ENCODE measurements at places on chromosomes 6 and 20.

DNA sequence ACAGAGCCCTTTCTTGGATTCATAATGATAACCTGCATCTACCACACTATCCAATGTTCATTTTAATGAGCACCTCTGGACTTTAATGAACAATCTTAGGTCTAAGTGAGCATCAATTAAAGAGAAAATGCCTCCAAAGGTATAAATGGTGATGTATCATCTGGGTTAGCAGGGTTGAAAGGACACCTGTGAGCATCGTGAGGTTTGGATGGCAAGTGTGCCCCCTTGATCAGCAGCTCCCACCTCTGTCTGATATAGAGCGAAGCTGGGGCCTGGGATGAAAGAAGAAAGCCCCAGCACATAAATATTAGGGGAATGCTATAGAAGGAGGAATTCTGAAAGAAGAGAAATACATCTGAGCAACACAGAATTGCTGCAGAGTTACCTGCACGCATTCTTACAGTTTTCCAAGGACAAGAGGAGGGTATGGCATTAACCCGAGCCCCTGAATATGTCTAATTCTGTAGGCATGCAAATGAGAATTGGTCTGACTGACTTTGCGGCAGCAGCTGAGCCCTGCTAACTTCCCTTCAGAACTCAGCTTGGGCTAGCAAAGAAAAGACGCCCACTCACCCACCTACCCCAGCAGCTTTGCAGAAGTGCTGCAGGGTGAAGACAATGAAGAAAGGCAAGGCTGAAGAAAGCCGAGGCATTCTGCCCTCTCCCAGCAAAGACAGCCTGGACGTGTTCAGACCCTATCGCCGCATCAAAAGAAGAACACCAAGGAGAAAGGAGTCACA is 136.2 kb downstream of the GMPR start:
- DNase-seq, result no peak

DNA sequence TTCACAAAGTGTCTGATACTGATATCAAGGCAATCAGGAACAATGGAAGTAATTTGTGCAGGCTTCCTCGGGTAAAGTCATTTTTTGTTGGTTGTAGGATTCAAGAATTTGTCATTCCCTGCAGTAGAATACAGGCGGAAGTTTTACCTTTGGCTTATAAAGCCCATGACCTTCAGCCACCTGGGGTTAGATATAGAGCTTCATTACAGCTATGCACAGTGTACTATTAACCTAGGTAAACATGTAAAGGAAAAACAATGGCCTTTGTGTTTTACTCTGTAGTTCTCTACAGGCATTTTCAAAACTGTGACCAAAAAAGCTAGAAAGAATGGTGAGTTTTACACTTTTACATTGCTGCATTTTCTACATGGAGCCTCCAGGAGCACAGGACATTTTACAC is 114.9 kb downstream of the NRSN1 start:
- DNase-seq, result no peak

DNA sequence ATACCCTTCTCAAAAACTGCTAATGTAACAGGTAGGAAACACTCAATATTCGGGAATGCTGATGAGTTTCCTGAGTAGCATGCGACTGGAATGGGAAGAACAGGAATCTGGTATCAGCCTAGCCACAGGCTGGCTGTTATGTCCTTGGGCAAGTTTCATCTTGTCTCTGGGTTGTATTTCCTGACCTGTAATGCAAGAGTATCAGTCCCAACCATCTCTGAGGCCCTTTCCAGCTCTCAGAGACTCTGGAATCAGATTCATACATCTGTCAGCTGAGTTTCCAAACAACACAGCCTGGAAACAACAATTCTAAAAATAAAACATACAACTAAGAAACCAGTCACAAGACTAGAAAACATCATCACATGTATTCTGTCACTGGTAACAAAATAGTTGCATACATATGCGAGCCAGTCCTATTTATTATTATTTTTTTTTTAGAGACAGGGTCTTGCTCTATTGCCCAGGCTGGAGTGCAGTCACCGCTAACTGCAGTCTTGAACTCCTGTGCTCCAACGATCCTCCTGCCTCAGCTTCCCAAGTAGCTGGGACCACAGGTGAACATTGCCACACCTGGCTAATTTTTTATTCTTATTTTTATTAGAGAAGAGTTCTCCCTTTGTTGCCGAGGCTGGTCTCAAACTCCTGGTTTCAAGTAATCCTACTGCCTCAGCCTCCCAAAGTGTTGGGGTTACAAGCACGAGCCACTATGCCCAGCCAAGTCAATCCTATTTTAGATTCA is 16.7 kb upstream of the TFAP2A start:
- no peak for DNase-seq

- DNase-seq, result no peak
Observed at GRCh38 chr6:110232450-110232849, 52.2 kb downstream of the CDC40 start.

DNA sequence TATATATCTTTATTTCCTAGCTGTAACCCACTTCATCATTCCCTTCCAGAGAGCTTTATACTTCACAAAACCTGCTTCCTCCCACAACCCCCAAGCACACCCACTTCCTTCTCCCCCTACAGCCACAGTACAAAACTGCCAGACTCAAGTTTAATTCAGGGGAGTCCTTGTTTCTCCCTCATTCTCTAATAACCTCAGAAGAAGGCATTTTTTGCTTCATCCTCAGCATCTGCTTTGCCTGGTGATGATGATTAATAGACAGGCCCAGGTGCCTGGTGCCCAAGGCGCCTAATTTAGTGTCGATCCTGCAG is 414.3 kb downstream of the KIF16B start:
- DNase-seq, result no peak

GRCh38 chr20:31570735-31571617 is 34.1 kb upstream of the ID1 start:
- no peak for DNase-seq

DNA sequence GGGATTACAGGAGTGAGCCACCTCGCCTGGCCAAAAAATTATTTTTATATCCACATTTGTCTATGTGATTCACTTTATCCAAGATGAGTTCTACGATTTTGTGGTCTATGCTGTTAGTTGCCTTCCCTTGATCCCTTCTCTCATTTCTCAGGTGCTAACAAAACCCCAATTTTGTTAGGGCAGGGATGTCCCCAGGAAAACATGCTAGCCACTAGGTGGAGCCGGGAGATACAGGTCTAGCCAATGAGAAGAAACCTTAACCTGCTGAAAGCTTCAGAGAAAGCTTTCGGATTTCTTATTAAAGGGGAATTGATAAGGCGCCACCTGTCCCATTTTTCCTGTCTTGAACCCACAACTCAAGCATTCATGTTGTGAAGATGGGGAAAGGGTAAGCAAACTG is 167.4 kb upstream of the OLIG3 start:
- DNase-seq, result no peak

- DNase-seq, result no peak
Observed at GRCh38 chr20:34859826-34860545, 12.7 kb downstream of the GGT7 start.

DNA sequence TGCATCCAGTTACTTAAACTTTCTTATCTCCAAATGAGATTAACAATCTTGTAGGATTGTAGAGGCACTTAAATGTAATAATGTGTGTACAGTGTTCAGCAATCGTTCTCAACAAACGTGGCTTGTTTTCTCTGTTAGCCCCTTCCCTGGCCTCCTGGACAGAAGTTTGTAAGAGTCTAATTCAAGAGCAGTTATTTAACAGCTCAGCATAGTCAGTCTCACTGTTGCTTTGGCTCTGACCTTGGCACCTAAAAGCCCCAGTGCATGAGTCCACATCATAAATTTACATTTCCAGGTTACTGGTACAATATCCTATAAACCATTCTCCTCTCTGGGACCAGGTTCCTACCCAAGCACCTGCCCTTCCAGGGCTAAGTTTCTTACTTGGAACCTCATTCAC is 11.5 kb upstream of the PHF3 start:
- DNase-seq, result no peak
